T-helper 22 cell (primary cell): ENCODE measurements at places on chromosomes 4 and X.
A peak's percentile ranks its signal among the peaks of the same experiment; 100 is the strongest.

GRCh38 chrX:96843566-96843965 lies 40.1 kb upstream of the RPA4 start:
- DNase-seq, result no peak

DNA sequence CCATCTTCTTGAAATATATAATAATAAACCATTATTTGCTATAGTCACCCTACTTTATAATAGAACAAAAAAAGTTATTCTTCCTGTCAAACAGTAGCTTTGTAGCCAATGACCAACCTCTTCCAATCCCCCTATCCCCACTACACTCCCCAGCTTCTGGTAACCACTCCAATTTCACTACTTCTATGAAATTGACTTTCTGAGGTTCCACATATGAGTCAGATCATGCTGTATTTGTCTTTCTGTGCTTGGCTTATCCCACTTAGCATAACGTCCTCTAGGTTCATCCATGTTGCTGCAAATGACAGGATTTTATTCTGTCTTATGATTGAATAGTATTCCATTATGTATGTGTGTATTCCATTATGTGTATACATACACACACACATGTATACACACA lies 809.7 kb upstream of the NDST4 start:
- DNase-seq, result no peak

DNA sequence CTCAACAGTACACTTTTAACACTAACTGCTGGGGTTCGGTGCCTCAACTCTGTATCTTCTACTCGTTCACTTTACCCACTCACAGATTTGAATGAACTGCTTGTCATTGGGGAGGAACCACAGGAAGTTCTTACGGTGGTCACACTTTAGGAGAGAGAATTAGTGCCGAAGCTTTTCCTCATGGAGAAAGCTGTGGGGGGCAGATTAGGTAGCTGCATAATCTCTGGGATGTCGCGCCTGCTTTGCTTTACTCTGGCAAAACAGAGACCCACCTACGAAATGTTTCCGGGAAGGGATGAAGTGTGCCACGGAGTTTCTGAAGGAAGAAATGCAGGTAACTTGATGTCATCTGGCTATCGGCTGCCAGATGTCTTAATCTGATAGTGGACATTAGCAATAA lies 949.7 kb upstream of the TENM3 start:
- no peak for DNase-seq

DNA sequence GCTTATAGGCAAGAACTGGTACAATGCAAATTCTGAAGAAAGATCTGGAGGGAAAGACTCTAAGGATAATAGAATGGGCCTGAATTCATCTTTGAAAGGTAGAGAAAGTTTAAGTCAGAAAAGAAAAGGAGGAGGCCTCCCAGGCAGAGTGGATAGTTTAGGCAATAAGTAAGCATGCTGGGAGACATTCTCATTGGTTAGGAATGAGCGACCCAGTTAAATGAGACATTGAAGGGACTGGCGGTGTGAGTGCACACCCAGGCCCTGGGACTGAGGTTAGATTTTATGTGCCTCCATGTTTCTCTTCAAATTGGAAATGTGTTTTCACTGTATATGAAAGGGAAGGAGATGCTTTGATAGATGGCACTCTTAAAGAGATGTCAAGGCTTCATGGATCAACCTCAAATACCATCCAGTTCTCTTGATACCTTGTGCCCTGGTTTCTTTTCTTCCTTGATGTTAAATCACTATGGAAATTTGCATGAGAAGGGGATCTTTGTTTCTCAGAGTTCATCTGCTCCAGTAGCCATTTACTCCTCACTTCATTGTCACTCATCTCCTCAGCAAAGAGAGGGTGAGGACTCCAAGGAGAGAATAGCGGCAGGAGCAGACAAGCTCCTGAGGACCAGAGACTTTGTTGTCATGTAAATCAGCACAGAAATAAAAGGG lies 584.2 kb upstream of the INTU start:
- DNase-seq, result no peak

DNA sequence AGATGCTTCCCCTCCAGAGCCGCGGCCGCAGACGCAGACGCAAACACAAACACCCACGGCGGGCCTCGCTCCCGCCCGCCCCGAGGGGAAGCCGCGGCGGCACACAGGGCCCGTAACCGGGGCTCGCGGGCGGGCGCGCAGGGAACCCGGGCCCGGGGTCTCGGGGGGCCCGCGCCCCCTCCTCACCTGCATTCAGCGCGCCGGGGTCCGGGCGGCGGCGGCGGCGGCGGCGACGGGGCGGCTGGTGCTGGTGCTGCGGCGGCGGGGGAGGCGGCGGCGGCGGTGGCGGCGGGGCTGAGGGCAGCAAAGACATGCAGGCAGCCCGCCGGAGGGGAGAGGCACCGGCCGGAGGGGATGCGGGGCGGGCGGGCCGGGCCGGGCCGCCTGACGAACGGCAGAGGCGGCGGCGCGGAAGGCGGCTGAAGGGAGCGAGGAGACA lies 255 bp upstream of the CNOT6L start:
- DNase-seq, result peak; percentile 78

DNA sequence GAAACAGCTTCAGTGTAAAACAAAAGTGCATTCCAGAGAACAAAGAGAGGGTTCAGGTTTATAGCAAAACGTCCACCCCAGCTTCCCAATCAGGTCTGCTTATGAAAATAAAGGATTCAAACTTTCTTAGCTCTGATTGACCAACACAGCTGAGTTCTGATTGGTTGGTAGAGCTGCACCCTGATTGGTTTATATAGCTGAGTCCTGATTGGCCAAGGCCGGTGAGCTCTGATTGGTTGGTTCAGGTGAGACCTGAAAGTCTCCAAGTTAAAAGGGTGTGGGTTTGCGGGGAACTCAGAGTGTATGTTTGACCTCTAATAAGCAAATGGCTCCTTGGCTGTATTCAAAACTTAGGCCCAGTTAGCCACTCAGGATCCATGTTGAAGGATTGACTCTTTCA lies 20.9 kb downstream of the CLRN2 start:
- no peak for DNase-seq

GRCh38 chr4:8745826-8746225 lies 125.8 kb downstream of the HMX1 start:
- no peak for DNase-seq

DNA sequence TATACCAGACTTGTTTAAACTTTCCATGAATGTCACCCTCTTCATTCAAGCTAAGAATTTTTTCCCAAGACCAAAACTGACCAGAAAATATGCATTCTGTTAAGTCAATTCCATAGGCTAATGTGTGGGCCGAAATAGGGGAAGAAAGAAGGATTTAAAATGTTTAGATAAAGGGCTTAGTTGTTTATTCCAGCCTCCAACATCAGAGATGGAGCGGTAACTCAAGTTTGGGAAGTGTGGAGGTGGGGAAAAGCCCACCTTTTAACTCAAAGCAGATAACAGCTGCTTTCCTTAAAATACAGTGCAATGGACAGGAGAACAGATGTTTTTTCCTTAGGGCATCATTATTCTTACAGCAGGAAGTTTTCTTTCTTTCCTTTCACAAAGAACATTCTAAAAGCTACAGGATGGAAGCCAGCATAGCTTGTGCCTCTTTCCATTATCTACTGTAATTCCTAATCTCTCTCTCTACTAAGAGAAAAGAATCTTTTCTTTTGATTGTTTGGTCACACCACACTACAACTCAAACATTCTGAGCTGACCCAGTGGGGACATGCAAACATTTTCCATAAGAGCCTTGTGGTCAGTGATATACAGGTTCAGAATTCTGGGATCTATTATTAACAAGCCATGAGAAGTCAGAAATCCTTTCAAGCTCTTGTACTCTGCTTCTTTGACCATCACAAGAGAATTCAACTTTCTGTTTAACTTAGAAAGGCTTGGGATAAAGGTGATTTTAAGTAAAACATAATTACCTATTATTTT lies 101.6 kb downstream of the PDE5A start:
- no peak for DNase-seq

- no peak for DNase-seq
These were observed 48.3 kb downstream of the ANXA5 start for GRCh38 chr4:121648516-121648915.

DNA sequence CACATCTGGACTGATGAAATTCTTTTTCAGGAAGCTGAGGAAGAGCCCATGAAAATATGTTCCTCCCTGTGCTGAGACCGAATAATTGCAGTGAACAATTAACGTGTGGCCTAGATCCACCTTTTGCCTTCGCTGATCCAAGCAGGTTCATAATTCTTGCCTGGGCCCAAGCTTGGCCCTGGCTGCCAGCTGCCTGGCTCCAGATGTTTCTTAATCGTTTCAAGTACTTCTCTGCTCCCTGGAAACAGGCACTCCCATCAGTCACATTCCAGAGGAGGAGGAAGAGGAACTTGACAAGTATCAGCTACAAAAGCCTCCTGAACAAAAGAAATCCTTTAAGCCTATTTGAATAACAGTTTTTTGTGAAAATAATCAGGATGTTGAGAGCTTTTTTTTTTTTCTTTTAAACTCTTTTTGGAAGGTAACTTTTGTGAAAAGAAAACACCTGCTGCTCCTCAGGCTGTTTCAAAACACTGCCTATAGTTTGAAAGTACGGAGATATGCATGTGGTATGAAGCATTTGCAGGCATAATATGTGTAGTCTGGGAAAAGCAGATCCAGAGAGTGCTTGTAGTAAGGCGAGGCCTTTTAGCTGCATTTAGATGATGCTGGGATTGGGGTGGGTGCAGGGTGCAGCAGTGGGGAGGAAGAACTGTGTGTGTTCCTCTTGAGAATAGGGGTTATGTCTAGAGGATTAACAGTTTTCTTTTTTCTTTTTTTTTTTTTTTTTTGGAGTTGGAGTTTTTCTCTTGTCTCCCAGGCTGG lies 154.4 kb downstream of the PTTG2 start:
- no peak for DNase-seq

- peak; percentile 2 for DNase-seq
These were observed 14.9 kb downstream of the MID1IP1 start for GRCh38 chrX:38816155-38816554.

DNA sequence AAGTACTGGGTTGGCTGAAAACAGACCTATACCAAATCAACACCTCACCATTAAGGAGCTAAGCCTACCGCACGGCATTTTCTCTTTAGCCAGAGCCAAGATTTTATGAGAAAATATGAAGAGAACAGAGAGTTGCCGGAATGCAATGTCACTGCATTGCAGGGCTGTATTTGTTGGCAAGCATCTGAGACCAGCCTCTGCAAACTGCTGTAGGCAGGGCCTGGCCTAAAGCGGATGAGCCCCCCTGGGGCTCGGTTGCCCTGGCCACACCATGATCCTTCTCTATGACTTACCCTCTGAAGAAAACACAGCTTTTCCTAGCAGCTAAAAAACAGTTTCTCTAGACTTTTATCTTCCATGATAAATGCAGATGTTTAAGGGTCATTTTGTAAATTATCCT lies 120.5 kb upstream of the SORBS2 start:
- no peak for DNase-seq

DNA sequence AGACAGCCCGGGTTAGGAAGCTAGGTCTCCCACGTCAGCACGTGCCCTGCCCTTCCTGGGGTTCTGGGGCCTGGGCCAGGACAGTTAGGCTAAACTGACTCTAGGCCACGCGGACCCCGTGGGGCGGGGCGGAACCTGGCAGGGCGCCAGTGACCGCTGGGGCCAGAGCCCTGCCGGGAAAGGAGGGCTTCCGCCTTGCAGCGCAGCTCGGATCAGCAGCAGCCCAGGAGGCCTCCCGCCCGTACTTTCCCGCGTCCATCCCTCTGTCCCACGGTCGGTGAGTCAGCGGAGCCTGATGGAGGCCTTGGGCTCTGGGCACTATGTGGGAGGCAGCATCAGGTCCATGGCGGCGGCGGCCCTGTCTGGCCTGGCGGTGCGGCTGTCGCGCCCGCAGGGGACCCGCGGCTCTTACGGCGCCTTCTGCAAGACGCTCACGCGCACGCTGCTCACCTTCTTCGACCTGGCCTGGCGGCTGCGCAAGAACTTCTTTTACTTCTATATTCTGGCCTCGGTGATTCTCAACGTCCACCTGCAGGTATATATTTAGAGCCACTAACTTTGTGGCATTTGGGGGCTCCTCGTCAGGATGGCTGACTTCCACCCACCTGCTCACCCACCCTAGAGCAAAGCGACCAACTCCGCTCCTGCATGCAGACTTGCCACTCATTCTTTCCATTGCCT lies at the start of gene SMIM10:
Gene SMIM10, plus strand, starts transcription at position 191 of the 681 bp plus-strand sequence. Its CDS starts 105 bp downstream, at position 296.
- DNase-seq, result no peak

DNA sequence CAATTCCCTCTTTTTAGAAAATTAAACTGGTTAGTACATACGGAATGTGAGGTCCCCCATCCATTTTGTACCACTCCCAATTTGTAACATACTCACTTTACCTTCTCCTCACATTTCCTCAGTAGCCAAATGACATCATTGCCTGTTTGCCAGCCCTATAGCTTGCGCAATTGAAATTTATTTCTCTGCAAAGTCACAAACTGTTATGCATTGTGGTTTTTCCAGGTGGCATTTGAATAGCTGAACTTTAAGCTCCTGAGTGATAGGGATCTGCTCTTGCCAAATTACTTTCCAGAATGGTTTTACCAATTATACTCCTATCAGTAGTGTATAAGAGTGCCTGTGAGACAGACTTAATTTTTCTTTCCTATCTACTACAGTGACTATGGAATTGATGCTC lies 7.7 kb downstream of the COL4A5 start:
- DNase-seq, result no peak

- no peak for DNase-seq
These were observed 51.5 kb downstream of the SLC2A9 start for GRCh38 chr4:9969526-9970398.

- no peak for DNase-seq
These were observed 27.6 kb downstream of the INPP4B start for GRCh38 chr4:142818476-142818875.

GRCh38 chrX:144334577-144334976 lies 450.7 kb downstream of the UBE2NL start:
- no peak for DNase-seq

- no peak for DNase-seq
These were observed 1.4 kb downstream of the GRIPAP1 start for GRCh38 chrX:49000636-49001035.

GRCh38 chrX:38172596-38172995 lies 48.1 kb downstream of the SRPX start:
- DNase-seq, result no peak

- DNase-seq, result no peak
These were observed 10.0 kb downstream of the LAGE3 start for GRCh38 chrX:154469114-154469513.

- no peak for DNase-seq
These were observed 60.0 kb downstream of the FHDC1 start for GRCh38 chr4:152996111-152996571.

DNA sequence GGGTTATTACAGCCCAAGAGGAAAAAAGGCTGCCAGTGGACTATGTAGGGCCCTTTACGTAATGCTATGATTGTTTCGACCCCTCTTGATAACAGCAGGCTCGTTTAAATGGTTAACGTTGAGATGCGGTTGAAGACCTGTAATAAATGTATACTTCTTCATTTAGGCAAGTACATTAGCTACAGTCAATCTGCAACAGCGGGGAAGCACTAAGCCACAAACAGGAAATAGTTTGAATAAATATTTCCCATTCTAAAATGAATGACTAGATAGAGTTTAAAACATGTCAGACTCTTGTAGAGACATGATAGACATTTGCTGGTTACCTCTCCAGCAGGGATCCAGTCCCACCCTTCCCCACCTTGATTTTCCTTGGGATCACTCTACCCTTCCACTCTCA lies 38.1 kb upstream of the STIM2 start:
- no peak for DNase-seq

GRCh38 chr4:83139514-83140156 lies 25.1 kb upstream of the PLAC8 start:
- no peak for DNase-seq

- DNase-seq, result no peak
These were observed 55.3 kb downstream of the CCDC158 start for GRCh38 chr4:76365636-76366035.

- DNase-seq, result no peak
These were observed 56.9 kb upstream of the SMIM10 start for GRCh38 chrX:134933911-134934310.
